ENCODE measurements at places on chromosomes 5 and 9. TPM values are rescaled to one million over a fixed set of nuclear protein-coding genes. Genes with fewer than 3 reads are reported as not detected.

GRAMD2B gene
- total RNA-seq = 206 TPM

IFNA13 gene
- not detected for total RNA-seq

LECT2 gene
- not detected for total RNA-seq

ACTL7B gene
- total RNA-seq = not detected

DNA sequence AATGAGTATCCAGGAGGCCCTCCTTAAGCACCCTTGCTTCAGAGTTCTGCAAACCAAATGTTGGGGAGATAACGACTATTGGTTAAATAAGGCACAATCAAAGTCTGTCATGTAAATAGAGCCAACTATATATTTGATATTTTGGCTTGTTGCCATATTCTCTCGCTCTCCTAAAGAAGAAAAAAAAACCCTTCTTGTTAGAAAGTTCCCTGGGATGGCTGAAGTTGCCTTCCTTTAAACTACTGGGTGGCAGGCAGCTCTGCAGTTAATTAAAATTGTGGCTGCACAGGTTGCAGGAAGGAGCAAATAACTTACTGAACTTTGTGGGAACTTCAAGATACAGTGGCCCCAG is 227.0 kb upstream of the ANKRD55 start:
- H3K36me3 ChIP-seq = no peaks in the 10 kb centered on the region
- H3K27me3 ChIP-seq = no peaks in the 10 kb centered on the region
- no peaks in the 10 kb centered on the region for H3K4me1 ChIP-seq
- no peak for DNase-seq

DNA sequence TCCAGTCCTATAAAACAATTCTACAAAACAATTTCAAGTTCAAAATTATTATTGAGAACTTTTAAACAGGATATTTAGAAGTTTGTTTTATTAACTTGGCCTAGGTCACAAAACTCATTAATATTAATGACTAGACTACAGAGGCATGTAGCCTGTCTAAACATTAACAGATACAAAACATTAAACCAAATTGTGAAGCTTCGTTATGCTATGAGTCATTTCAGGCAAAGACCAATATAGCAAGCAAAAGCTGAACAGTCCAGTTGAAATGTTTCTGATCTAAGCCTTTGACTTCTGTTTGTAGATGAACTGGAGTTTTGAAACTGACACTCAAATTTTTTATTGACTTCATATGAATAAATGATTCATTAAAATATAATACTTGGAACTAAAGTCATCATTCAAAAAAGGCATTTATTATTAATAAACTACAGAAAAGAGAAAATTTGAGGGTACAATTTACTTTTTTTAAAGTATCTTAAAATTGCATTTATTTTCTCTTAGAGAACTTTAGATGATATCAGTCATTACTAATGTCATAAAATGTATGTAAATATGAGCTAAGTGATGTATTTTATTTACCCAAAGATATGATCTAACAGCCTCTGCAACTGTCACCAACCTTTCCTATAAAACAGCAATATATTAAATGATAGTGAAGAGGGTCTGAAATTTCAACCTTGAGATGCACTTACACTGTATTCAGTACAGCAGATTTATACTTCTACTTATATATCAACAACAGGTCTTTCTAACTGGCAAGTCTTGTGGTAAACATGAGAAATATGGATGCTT is 188.8 kb downstream of the COMMD10 start:
- H3K4me1 ChIP-seq = no peaks in the 10 kb centered on the region
- no peak for DNase-seq
- no peaks in the 10 kb centered on the region for H3K36me3 ChIP-seq

GRCh38 chr9:112858625-112859147 is 32.0 kb downstream of the SLC46A2 start:
- no peaks in the 10 kb centered on the region for H3K27me3 ChIP-seq
- no peaks in the 10 kb centered on the region for H3K36me3 ChIP-seq
- H3K4me1 ChIP-seq = no peaks in the 10 kb centered on the region
- H3K4me3 ChIP-seq = no peak overlapping the region
- H3K27ac ChIP-seq = no peak overlapping the region

GRCh38 chr5:79962575-79963222 is 28.4 kb downstream of the MTX3 start:
- H3K27ac ChIP-seq = no peak overlapping the region
- no peak overlapping the region for H3K4me3 ChIP-seq
- no peaks in the 10 kb centered on the region for H3K36me3 ChIP-seq
- no peaks in the 10 kb centered on the region for H3K4me1 ChIP-seq
- no peak for DNase-seq
- no peaks in the 10 kb centered on the region for H3K27me3 ChIP-seq
